CMK (cell line): ENCODE measurements at places on chromosomes 2 and 18.

GRCh38 chr2:69715964-69716363 is 26.0 kb upstream of the ANXA4 start:
- no peak for DNase-seq

GRCh38 chr2:34784701-34785100 is 1185.6 kb upstream of the FAM98A start:
- no peak for DNase-seq

DNA sequence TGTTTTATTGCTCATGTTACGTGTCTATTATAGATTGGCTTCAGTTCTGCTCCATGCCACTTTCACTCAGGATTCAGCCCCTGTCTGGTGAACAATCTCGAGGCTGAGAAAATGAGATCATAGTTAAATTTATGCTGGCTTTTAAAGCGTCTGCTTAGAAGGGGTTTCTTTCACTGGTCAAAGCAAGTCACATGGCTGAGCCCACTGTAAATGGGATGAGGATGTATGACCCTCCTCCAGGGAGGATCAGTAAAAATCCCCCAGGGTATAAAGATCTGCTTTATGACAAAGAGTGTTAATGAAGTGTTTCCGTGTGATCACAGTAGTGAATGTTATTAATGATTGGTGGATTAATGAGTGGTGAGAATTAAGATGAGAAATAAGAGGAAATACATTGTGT is 6.2 kb upstream of the PLCL1 start:
- DNase-seq, result no peak

GRCh38 chr18:26764586-26764985 is 100.9 kb downstream of the AQP4 start:
- no peak for DNase-seq

DNA sequence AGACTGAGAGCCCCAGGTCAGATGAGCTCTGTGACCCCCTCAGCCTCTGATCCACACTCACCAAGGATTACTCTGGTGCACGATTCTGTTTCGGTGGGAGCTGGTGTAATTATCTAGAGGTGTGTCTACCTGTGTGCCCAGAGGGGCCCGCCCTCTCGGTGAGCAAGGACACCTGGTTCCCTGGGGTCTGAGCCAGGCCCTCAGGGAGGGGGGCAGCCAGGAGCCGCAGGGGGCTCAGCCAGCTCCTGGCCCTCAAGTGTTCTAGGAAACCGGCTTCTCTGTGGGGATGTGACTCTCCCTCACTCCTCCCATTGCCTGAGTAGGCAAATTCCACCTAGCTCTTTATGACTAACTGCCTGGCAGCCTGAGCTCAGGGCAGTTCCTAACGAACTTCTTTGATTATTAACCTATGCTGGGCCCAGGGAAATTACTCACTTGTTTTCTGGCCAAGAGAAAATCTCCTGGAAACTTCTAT is 17.4 kb downstream of the AGAP1 start:
- DNase-seq, result no peak

DNA sequence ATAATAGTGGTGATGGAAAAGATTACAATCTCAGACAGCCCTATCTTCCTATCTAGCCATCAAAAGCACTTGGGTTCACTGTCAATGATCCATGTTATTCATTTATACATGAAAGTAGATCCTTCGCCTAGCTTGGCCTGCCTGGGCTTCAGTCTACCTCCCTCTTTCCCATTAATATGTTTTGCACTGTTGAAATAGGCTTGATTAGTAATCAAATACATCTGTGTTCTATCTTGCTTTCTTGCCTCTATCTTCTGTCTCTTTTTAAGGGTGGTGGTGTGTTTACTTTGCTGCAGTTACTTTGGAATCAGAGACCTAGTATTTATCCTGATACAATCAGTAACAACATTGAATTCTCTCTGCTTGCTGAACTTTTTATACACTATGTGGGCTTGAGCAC is 521.2 kb downstream of the TNS1 start:
- no peak for DNase-seq

DNA sequence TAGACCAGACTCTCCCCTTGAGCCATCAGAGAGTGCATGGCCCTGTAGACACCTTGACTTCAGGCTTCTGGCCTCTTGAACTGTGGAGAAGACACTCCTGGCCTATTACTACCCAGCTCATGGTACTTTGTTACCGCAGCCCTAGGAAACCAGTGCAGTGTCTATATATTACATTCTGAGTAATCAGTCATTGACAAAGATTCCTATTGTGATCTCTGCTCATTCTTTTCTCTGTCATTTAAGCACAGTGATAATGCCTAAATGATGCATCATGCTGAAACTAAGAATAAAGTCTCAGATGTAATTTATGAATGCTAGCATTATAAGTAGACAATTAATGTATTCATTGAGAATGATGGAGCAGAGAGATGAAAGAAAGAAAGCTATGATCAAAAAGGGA is 603.5 kb downstream of the SOCS6 start:
- DNase-seq, result no peak

GRCh38 chr2:217331523-217332416 is 471.9 kb upstream of the TNP1 start:
- DNase-seq, result no peak

- DNase-seq, result no peak
Observed at GRCh38 chr2:127873707-127874303, 12.0 kb downstream of the AMMECR1L start.

GRCh38 chr2:133504566-133505505 is 63.4 kb downstream of the NCKAP5 start:
- no peak for DNase-seq

GRCh38 chr18:49344096-49344495 is 116.3 kb downstream of the DYM start:
- no peak for DNase-seq

GRCh38 chr2:86229221-86229620 is 30.0 kb downstream of the MRPL35 start:
- DNase-seq, result no peak

DNA sequence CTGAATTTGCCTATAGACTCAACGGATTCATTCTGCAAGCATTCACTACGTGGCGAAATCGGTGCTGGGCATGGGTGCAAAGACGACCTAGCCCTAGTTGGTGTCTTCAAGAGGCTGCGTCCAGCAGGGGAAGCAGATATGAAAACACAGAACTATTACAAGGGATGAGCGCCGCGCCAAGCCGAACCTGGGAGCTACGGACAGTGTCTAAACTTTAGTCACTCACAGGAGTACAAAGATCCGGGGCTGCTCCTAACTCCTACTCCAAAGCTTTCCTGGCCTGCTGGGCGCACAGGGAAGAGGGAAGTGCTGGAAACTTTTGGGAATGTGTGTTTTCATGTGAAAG is 732 bp upstream of the ANXA4 start:
- DNase-seq, result no peak

GRCh38 chr18:35495536-35496314 is 2.0 kb downstream of the INO80C start:
- DNase-seq, result no peak

DNA sequence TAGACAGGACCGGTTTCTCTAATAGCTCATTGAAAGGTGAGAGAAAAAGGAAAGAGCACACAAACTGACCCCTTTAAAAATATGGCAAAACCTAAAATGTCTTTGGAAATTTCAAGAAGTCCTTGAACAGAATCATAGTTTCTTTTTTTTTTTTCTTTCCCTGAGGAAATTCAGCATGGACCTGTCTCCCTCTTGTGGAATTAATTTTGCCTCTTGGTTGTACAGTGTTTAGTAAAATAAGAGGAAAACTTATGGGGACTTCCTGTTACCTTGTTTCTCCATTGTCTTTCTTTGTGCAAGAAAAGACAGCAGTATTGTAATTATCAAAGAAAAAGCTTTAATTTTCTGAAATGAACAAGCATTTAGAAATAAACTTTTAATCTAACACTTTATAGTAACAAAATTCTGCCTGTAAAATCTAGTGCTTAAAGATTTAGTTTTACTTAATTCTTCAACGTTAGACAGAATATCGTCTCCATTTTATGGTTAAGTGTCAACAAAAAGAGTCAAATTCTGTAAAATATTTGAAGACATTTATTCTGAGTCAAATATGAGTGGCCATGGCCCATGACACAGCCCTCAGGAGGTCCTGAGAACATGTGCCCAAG is 176.3 kb upstream of the NABP1 start:
- no peak for DNase-seq

GRCh38 chr2:173448938-173449471 is 94.3 kb downstream of the CDCA7 start:
- DNase-seq, result peak; percentile 56

GRCh38 chr2:99278793-99279291 is 22.2 kb downstream of the LYG1 start:
- no peak for DNase-seq

GRCh38 chr2:226725126-226725860 is 74.3 kb downstream of the IRS1 start:
- no peak for DNase-seq
